ENCODE measurements at places on chromosomes 3 and 15.

- no peak for DNase-seq
Measured at GRCh38 chr3:87949189-87949878, 109.5 kb downstream of the CGGBP1 start.

GRCh38 chr3:27610800-27611525, 111.2 kb downstream of the EOMES start:
- no peak for DNase-seq

DNA sequence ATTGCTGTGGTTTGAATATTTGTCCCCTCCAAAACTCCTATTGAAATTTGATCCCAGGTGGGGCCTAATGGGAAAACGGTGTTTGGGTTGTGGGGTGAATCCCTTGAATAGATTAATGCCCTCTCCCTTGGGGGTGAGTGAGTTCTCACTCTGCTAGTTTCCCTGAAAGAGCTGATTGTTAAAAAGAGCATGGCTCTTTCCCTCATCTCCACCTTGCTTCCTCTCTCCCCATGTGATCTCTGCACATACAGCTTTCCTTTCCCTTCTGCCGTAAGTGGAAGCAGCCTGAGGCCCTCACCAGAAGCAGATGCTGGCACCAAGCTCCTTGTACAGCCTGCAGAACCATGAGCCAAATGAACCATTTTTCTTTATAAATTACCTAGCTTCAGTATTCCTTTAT, 394.9 kb upstream of the WNT5A start:
- no peak for DNase-seq

DNA sequence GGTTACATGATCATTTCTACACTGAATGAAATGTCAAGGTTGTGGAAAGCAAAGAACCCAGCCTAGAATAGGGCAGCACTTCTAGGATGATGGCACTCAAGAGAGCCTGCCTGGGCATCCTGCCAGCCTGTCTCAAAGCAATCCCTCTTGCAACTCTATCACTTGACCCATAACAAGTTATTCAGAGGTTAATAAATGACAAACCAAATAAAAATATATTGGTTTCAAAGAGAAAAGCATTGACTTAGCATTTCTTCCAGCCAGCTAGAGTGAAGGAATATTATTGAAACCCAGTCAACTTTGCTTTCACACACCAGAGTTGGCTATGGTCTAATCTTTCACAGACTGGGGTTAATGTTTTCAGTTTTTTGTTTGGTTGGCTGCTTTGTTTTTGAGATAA, 214.6 kb upstream of the UBE2E2 start:
- no peak for DNase-seq

- no peak for DNase-seq
Measured at GRCh38 chr15:75142499-75142898, 59.2 kb upstream of the C15orf39 start.

DNA sequence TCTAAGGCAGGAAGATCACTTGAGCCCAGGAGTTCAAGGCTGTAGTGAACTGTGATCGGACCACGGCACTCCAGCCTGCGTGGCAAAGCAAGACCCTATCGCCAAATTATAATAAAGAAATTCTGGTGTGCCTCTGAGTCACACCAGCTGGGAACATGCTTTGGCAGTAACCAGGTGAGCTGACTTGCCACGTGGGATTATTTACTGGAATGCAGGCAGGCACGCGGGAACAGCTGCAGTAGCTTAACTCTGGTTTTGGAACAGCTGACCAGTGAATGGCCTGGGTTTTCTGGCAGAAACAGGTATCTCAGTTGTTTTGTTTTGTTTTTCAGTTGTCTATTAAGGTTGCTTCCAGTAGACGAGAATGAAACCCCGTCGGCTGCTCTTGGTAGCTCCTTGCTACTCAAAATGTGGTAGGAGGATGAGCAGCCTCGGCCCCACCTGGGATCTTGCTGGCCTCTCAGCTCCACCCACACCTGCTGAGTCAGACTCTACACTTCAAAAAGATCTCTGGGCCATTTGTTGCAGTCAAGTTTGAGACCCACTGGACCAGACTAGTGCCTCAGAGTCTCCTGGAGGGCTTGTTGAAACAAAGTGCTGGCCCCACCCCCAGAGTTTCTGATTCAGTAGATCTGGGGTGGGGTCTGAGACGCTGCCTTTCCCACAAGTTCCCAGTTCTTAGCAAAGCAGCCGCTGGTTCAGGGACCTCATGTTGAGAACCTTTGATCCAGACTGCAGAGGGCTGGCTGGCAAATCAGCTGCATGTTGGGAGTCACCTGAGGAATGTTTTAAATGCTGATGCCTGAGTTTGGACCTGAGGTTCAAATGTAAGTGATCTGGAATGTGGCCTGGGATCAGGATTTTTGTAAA, 26.6 kb downstream of the IDH2 start:
- no peak for DNase-seq
